ENCODE measurements at places on chromosomes 2 and 18. TPM values are rescaled to one million over a fixed set of nuclear protein-coding genes. Genes with fewer than 3 reads are reported as not detected.

DNA sequence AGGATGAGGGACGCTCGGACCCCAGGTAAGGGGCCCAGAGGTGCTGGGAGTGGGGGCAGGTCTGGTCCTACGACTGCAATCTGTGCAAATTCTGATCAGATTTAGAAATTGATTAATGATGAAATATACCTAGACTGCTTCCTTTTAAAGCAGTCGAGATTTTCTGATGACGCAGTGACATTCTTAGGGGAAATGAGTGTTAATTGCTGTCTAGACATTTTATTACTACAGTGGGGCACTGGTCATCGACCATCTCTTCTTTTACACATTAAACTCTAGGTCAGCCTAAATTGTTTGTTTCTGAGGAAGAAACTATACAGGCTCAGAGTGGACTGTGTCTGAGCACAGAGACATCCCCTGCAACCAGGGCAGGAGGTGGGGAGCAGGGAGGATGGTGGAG is 154.4 kb upstream of the SALL3 start:
- no peak for DNase-seq

- DNase-seq, result no peak
Measured at GRCh38 chr18:58915006-58915799, 50.5 kb downstream of the ZNF532 start.

DNA sequence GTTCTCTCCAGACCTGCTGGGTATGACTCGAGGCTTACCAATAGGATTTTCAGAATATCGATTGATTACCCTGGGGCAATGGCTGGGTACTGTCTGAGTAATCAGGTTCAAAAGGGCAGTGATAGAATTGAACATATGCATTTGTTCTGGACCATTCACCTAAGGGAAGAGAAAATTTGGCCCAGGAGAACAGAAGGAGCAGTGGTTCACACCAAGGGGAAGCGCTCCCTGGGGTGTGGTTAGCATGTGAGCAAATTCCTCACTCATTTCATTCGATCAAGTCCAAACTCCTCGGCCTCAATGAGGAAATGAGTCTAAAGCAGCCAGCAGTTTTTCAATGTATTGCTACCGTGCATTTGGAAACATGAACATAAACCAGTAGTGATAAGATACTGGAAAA is 55.6 kb downstream of the CYP26B1 start:
- DNase-seq, result no peak

GRCh38 chr2:196200557-196200956 is 29.2 kb upstream of the STK17B start:
- no peak for DNase-seq

Gene TANK
- 77.5 TPM for total RNA-seq
